ENCODE measurements at places on chromosomes 6 and 20. TPM values are rescaled to one million over a fixed set of nuclear protein-coding genes. Genes with fewer than 3 reads are reported as not detected.

GRCh38 chr6:91476000-91476399 is 889.1 kb upstream of the MAP3K7 start:
- H3K4me3 ChIP-seq = no peak overlapping the region
- no peaks in the 10 kb centered on the region for H3K27me3 ChIP-seq
- no peaks in the 10 kb centered on the region for H3K36me3 ChIP-seq

DNA sequence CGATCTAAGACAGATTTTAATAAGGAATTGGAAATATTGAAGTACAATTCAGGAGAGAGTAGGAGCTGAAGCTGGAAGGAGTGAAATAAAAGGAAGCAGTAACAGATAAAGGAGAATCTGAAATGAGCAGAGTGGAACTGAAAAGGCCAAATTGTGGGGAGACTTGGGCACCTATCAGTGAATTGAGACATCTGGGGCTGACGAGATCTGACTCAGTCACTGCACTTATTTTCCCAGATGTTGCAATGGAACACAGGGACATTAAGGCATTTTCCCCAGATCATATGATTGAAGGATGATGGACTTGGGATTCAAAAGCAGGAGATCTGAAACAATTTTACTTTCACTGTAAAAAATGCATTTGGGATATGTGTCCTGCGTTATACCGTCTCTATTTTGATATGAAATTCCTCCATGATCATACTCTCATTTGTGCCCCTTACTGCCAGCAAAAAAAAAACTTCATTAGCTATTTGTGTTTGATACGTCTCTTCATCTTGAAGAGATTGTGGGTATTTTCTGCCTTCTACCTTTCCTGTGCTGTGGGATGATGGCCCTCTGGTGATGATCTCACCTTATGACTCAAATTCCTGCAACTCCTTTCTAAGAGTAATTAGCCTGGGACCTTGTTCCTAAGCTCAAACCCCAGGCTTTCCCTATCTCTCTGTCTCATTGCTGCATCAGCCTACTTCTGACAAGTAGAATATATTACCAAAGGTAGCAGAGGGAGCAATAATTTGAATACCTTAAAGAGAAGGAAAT is 278.5 kb upstream of the MAN1A1 start:
- no peak for DNase-seq
- no peaks in the 10 kb centered on the region for H3K4me1 ChIP-seq
- no peak overlapping the region for H3K4me3 ChIP-seq
- no peaks in the 10 kb centered on the region for H3K36me3 ChIP-seq

DNA sequence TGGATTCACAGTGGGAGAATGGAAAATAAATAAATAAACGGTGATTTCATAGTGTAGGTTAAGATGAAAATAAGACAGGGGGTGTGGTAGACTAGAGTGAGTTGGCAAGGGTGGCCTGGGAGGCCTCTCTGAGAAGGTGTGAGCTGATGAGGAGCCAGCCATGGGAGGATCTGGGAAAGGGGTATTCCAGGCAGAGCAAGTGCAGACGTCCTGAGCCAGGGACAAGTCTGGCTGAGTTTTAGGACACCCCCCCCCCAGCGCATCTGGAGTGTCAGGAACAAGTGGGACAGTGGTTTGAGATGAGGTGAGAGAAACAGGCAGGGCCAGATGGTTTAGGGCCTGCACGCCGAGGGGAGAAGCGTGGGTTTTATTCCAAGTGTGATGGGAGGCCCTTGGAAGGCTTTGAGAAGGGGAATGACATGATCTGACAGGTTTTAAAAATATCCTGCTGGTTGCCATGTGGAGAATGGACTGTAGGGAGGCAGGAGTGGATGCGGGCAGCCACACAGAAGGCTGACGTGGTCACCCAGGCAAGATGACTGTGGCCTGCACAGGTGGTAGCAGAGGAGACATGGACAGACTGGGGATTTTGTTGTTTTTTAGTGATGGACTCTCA is 21.1 kb upstream of the CCM2L start:
- no peak overlapping the region for H3K27ac ChIP-seq
- no peaks in the 10 kb centered on the region for H3K4me1 ChIP-seq
- no peak for DNase-seq
- H3K27me3 ChIP-seq = peaks cover 17% of the 10 kb centered on the region

DNA sequence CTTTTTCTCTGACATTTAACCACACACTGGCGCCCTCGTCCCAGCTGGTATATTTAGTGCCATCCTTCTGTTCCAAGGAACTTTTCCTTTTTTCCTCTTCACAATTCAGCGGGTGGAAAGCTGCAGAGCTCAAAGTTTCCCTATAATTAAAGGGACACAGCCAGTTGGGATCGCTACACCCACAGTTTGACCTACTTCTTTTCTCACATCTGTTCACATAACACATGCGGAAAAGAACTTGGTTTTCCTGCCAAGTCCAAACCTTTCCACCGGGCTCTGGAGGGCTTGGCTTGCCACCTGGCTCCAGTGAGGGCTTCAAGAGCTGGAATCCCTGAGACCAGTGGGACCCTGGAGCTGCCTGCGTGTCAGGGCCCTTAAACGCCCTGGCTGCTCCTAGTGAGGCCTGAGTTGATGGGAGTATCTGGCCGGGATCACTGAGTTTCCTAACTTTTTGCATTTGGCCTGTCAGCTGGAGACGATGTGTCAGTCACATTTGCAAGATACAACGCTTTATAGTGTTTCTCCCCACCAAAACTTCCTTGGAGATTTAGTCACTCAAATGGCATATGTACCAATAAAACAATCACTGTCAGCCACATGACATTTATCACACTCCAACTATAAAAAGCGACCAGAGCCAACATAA is 176.0 kb downstream of the SASH1 start:
- peaks cover 42% of the 10 kb centered on the region for H3K36me3 ChIP-seq
- no peak overlapping the region for H3K4me3 ChIP-seq
- peaks cover 97% of the 10 kb centered on the region for H3K4me1 ChIP-seq
- DNase-seq = peak; percentile 53
- H3K27me3 ChIP-seq = no peaks in the 10 kb centered on the region
- peak overlapping the region; percentile 87 for H3K27ac ChIP-seq

The RNF182 gene
- not detected for total RNA-seq

DNA sequence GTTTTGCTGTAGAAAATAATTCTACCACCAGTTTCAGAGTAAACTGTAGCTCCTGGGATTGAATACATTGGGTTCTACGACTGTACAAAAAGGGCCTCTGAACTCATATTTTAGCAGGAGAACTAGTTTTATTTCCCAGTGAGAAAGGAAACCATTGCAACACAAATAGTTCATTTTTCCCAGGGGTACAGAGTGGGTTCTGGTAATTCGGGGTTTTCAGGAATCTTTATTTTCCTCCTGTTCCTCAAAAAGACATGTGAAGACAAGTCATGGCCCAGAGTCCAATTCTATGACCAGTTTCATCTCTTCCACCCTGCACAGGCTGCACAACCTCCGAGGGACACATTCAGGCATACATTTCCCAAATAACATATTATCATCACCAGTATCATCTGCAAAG is 222.1 kb downstream of the HIVEP2 start:
- H3K27me3 ChIP-seq = no peaks in the 10 kb centered on the region
- peaks cover 10% of the 10 kb centered on the region for H3K4me1 ChIP-seq
- H3K27ac ChIP-seq = no peak overlapping the region
- DNase-seq = no peak
- no peaks in the 10 kb centered on the region for H3K36me3 ChIP-seq

The ADGRF5 gene
- 42.1 TPM for total RNA-seq

GRCh38 chr20:1484438-1485116 is 6.6 kb downstream of the SIRPB2 start:
- DNase-seq = no peak
- H3K27me3 ChIP-seq = peaks cover 58% of the 10 kb centered on the region
- no peak overlapping the region for H3K4me3 ChIP-seq
- H3K4me1 ChIP-seq = no peaks in the 10 kb centered on the region
- H3K27ac ChIP-seq = no peak overlapping the region

- H3K27me3 ChIP-seq = no peaks in the 10 kb centered on the region
- DNase-seq = no peak
- peaks cover 6% of the 10 kb centered on the region for H3K4me1 ChIP-seq
- no peak overlapping the region for H3K27ac ChIP-seq
- no peak overlapping the region for H3K4me3 ChIP-seq
Observed at GRCh38 chr6:166939345-166939744, 17.0 kb downstream of the RNASET2 start.

The MUC22 gene
- total RNA-seq = 0.08 TPM

- H3K27me3 ChIP-seq = no peaks in the 10 kb centered on the region
- peaks cover 26% of the 10 kb centered on the region for H3K36me3 ChIP-seq
- H3K4me3 ChIP-seq = no peak overlapping the region
- no peaks in the 10 kb centered on the region for H3K4me1 ChIP-seq
- H3K27ac ChIP-seq = no peak overlapping the region
- no peak for DNase-seq
Observed at GRCh38 chr20:3000852-3001523, 42.4 kb upstream of the GNRH2 start.

- no peaks in the 10 kb centered on the region for H3K36me3 ChIP-seq
- H3K27ac ChIP-seq = no peak overlapping the region
- peaks cover 18% of the 10 kb centered on the region for H3K27me3 ChIP-seq
- DNase-seq = no peak
- H3K4me3 ChIP-seq = no peak overlapping the region
- no peaks in the 10 kb centered on the region for H3K4me1 ChIP-seq
Observed at GRCh38 chr6:122869437-122870024, 80.5 kb downstream of the SMPDL3A start.

GRCh38 chr6:43521836-43522235 is 4.9 kb downstream of the POLR1C start:
- peaks cover 78% of the 10 kb centered on the region for H3K36me3 ChIP-seq
- DNase-seq = no peak
- H3K4me3 ChIP-seq = no peak overlapping the region
- peak overlapping the region; percentile 68 for H3K27ac ChIP-seq
- peaks cover 57% of the 10 kb centered on the region for H3K4me1 ChIP-seq
- H3K27me3 ChIP-seq = no peaks in the 10 kb centered on the region

The FKBP1C gene
- total RNA-seq = 0.63 TPM

GRCh38 chr6:90538278-90539046 is 48.4 kb downstream of the MAP3K7 start:
- H3K4me1 ChIP-seq = peaks cover 39% of the 10 kb centered on the region
- peaks cover 34% of the 10 kb centered on the region for H3K36me3 ChIP-seq
- H3K27me3 ChIP-seq = no peaks in the 10 kb centered on the region
- H3K27ac ChIP-seq = peak overlapping the region; percentile 58
- DNase-seq = no peak
- no peak overlapping the region for H3K4me3 ChIP-seq

DNA sequence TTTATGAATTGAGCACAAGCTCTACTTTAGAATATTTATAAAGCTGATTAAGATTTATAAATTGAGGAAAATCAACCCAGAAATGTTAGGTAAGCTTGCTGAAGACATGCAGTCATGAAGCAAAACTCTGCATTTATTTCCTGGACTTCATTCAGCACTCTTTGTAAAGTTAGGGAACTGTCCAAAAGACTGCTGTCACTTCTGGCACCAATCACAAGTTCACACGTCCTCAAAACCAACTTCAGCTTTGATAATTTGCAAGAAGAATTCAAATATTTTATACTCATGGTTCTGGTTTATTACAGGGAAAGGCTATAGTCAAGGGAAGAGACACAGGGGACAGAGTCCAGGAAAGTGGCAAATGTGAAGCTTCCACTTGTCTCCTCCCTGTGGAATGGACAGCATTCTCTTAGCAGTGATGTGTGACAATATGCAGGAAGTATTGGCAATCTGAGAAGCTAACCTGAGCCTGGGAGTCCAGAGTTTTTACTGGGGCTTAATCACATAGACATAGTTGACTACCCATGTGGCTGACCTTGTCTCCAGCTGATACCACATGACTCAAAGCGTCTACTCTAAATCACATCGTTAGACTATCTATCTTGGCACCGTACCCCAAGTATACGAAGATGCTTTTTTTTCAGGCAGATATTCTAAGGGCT is 85.4 kb downstream of the PPP1R14C start:
- H3K27me3 ChIP-seq = no peaks in the 10 kb centered on the region
- no peak for DNase-seq
- peak overlapping the region; percentile 34 for H3K27ac ChIP-seq
- no peak overlapping the region for H3K4me3 ChIP-seq
- H3K36me3 ChIP-seq = no peaks in the 10 kb centered on the region

The KCNK17 gene
- total RNA-seq = 0.52 TPM

GRCh38 chr6:21539621-21540100 is 53.9 kb upstream of the SOX4 start:
- H3K4me1 ChIP-seq = no peaks in the 10 kb centered on the region
- H3K27me3 ChIP-seq = no peaks in the 10 kb centered on the region
- H3K4me3 ChIP-seq = no peak overlapping the region
- no peak for DNase-seq

GRCh38 chr20:62642051-62642665 is at the start of gene SLCO4A1:
TSS of gene SLCO4A1 (plus strand) at chr20:62642503. CDS start at chr20:62656455, 13,952 bp downstream.
- H3K4me1 ChIP-seq = peaks cover 62% of the 10 kb centered on the region
- DNase-seq = peak; percentile 81
- peaks cover 2% of the 10 kb centered on the region for H3K36me3 ChIP-seq
- H3K27ac ChIP-seq = peak within 1 kb of the TSS; percentile 86
- peaks cover 74% of the 10 kb centered on the region for H3K27me3 ChIP-seq

DNA sequence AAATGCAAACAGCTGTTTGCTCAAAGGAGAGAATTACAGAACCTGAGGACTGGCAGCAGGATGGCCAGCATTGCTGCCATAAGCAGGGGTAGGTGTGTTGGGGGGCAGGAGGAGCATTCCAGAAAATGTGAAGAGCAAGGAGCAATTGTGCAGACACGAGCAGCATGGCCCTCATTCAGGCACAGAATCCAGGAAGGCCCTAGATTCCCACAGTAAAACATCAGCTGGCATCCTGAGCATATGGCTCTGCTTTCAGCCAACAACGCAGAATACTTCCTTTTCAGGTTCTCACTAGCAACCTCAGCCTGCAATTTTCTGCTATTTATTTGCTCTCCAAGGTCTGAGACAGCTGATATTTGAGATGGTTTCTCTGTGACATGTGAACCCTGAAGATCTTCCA is 243.4 kb upstream of the POU3F2 start:
- H3K4me1 ChIP-seq = no peaks in the 10 kb centered on the region
- DNase-seq = no peak
- H3K36me3 ChIP-seq = no peaks in the 10 kb centered on the region
- H3K4me3 ChIP-seq = no peak overlapping the region
- no peak overlapping the region for H3K27ac ChIP-seq
- peaks cover 6% of the 10 kb centered on the region for H3K27me3 ChIP-seq

DNA sequence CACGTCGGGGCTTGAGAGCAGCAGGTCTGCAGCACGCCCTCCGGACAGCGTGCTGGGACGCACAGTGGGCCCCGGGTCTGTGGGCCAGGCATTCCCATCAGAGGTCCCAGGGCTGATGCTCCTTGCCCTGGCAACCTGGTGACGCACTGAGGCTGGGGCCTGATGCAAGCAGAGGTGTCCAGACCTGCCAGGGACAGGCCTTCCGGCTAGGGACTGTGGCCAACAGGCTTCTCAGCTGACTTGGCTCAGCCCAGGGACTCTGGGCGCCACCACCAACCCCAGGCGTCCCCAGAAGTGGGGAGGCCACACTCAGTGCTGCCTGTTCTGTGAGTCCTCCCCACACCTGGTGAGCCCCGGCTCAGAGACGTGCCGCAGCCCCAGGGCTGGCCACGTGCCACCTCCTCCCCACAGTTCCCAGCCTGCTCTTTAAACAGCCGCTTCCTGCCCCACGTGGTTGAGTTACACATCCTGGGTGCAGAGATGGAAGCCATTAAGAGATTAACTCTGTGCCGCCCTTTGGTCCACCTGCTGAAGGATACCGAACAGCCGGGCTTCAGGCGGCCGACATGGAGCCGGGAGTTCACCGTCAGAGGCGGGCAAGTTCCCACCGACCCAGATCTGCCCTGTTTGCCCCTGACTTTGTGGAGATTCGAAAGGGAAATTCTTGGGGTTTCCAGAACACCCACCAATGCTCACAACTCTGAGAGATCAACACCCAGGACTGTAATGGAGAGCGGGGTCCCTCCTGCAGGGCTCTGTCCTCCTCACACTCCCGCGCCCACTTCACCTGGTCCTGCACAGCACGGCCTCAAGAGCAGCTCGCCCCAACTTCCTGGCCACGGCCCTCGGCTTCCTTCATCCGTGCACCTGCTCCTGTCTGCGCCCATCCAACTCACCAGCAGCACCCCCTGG is 37.6 kb upstream of the ZBP1 start:
- H3K27ac ChIP-seq = peak overlapping the region; percentile 68
- H3K36me3 ChIP-seq = peaks cover 21% of the 10 kb centered on the region
- H3K4me1 ChIP-seq = peaks cover 28% of the 10 kb centered on the region

The RAET1E gene
- 0.19 TPM for total RNA-seq

All from left ventricle myocardium inferior (tissue), 1 donor.